Parietal lobe (tissue), 2 donors: ENCODE measurements at places on chromosomes 1 and 21. TPM values are rescaled to one million over a fixed set of nuclear protein-coding genes. Genes with fewer than 3 reads are reported as not detected.

Gene USH2A
- total RNA-seq = 0.31 TPM

Gene NCMAP
- total RNA-seq = not detected

Gene MLLT11
- total RNA-seq = 72.9 TPM

Gene CHI3L1
- 0.63 TPM for total RNA-seq
